Neural progenitor cell (in vitro differentiated cells): ENCODE measurements at places on chromosomes 3 and 15.
A peak's percentile ranks its signal among the peaks of the same experiment; 100 is the strongest.

GRCh38 chr15:85777250-85778106 is 17.2 kb downstream of the KLHL25 start:
- no peak for DNase-seq

DNA sequence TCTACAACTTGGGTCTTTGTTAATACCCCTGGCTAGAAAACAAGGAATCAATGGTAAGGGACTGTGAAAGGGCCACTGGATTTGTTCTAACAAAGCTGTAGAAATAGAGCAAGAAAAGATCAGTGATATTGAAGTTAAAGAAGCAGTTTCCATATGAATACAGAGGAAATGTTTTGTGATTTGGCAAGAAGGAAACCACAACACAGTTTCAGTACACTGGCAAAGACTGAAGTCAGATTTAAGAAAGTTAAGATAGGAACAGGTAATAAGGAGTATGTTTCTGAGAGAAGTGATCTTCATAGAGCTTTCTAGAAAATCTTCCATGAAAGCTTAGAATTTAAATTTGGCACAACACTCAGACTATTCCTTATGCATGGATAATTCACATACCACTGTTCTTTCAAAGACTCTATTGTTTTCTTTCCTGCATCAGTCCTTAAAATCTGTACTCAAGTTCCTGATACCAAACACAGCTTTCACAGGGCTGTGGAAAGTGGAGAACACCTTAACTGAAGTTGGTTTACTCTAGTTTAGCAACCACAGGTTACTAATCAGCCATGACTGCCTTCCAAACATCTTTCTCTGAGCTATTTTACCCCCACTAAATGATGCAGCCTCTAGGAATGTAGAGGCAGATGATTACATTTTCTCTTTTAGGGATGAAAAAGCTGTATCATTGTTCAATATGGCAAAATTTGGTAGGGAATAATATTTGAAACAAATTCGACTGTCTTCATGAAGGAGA is 32.4 kb upstream of the ALCAM start:
- DNase-seq = no peak

- no peak for DNase-seq
These were observed 58.9 kb upstream of the KY start for GRCh38 chr3:134709561-134710312.

DNA sequence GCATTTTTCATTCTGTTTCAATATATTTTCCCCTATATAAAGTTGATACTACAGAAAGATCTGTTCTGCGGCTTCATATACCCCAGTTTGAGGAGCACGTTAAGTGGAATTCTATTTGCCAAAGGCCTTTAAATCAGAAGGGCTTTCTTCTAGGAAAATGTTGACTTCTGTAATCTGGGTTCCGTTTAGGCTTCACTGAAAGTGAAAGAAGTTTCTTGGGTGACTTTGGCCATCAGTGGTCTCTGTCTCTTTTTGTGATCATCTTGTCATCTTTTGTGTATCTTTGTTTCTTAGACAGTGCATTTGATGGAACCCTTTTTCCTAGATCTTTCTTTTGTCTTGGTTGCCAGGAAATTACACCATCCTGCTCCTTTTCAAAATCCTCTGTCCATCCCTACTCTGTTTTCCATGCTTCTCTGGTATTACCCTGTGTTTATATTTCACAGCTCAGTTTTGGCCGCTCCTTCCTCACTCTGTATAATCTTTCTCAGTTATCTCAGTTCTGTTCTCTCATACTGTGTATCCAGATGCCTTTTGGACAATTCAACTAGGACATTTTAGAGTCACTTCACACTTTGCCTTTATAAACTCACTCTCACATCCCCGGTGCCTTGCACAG is 40.7 kb upstream of the MAP3K13 start:
- no peak for DNase-seq

DNA sequence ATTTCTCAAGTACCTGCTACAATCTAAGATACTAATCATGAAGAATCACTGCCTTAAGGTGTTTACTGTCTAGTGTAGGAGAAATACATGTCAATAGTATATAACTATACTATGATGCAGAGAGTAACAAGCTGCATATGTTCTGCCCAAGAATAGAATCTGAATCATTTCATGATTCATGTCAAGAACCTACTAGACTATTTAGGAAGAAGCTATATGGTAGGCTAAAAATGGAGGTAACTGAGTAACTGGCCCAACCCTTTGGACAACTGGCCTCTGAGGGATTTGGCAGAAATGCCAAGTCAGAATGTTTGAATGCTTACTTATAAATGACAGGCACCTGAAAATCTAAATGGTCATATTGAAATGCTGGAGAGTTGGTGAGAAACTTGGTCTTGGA is 59.9 kb upstream of the DGKG start:
- DNase-seq = no peak

DNA sequence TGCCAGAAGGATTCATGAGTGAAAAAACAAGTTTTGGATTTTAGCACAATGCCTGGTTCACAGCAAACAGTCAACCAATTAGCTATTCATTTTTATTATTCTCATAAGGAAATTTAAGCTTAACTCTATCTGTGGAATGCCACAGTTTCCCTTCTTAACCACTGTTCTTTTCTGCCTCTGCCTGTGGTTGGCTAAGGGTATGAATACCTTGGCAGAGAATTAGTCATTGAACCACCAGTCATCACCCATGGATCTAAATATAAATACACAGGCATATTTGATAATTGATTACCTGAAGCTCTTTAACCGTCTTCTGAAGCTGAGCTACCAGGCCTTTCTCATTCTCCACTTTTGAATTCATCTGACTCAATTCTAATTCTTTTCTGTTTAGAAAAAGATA is 79.9 kb downstream of the MYH15 start:
- no peak for DNase-seq

DNA sequence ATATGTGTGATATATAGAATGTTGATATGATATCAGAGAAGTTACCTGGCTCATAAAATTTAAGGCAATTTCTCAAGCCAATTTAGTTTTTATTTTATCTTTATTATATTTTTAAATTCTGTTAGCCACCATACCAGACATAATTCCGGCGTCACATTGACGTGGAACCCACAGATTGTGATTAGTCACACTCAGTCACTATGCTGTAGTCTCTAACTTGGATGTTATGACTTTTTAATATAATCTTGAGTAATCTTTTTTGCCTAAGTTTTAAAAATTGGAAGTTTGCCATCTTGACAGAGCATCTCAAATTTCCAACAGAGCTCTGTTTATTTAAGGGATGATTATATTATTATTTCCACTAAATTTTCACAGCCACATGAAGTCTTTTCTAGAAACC is 9.7 kb upstream of the DCLK3 start:
- no peak for DNase-seq

DNA sequence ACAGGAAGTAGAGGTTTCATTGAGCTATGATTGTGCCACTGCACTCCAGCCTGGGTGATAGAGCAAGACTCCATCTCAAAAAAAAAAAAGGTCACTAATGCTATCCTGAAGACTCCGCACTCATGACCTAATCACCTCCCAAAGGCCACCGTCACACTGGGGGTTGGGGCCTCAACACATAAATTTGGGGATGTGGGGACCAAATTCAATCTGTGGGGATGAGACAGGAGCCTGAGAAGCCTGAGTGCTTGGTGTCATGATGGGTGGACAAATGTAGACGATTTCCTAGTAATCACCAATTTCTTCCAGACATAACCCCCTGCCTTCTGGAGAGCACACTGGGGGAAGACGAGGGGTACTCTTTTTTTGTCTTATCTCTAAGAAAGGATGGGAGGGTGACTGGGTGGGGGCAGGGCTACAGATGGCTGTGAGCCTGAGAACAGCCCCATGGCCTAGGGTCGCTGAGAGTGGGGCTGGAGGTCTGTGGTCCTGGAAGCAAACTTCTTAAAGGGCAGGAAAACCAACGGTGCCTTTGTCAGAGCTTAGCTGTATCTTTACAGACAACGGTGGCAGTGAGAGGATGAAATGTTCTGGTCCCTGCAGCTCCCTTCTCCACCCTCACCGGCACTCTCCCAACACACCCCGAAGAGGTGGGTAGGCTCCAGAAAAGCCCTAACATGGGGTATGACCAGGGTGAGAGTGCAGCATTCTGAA is 16.6 kb upstream of the KLF13 start:
- DNase-seq = no peak

- no peak for DNase-seq
These were observed 342.0 kb downstream of the RORA start for GRCh38 chr15:60887139-60887538.

- DNase-seq = no peak
These were observed 104.8 kb downstream of the PPP2R3A start for GRCh38 chr3:136070334-136070733.

DNA sequence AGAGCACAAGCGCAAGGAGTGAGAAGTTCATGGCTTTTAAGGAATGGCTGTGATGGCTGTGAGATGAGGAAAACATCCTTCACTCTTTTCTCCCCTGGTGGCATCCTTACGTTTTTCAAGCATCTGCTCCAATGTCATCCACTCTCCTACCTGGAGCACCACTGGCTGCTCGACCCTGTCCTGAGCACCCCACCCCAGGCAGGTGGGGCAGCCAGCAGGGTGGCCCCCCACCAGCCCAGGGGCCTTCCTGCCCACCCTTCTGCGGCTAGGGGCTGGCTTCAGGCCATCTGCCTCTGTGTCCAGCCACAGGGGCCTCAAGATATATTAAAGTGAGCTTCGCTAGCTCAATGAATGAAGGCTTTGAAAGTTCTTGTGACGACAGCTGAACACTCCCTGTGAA is 56.1 kb downstream of the ATP10A start:
- DNase-seq = no peak

DNA sequence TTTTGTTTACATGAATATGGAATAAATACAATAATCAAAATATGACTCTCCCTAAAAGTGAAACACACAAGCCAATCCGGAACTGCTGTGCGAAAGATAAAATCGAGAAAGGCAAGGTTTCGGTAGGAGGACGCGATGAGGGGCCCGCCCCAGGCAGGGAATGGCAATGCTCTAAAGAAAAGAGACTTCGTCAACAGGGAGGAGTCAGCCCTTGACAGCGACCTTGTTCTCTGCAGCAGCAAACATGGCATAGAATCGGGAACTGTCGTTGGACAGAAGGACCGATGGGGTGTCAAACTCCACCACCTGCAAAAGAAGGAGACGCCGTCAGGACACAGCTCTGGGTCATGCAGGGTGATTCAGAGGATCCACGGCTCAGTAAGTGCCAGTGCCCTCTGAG is 36.4 kb upstream of the PARL start:
- DNase-seq = no peak

GRCh38 chr3:171358881-171359198 is 101.4 kb downstream of the TNIK start:
- DNase-seq = no peak

GRCh38 chr3:95002438-95003046 is 939.7 kb downstream of the NSUN3 start:
- DNase-seq = no peak

- no peak for DNase-seq
These were observed 11.2 kb downstream of the RTP3 start for GRCh38 chr3:46508850-46509591.

GRCh38 chr15:70354346-70354905 is 256.7 kb upstream of the TLE3 start:
- DNase-seq = no peak

DNA sequence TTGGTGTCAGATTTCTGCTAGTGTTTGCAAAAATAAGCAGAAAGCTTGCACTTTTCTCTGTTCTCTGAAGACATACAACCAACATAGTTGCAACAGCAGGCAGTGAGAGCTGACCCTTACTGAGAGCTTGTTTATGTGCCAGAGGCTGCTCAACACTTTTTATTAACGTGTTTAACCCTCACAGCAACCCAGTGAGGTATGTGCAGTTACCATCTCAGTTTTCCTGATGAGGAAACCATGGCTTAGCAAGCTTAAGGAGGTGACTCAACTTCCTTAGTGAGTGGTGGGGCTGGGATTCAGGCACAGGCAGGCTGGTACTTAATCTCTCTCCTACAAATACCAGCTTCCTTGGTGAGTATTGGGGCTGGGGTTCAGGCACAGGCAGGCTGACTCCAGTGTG is 158.1 kb upstream of the CTDSPL start:
- no peak for DNase-seq

- peak; percentile 12 for DNase-seq
These were observed 68.9 kb downstream of the NPTN start for GRCh38 chr15:73564255-73564654.

DNA sequence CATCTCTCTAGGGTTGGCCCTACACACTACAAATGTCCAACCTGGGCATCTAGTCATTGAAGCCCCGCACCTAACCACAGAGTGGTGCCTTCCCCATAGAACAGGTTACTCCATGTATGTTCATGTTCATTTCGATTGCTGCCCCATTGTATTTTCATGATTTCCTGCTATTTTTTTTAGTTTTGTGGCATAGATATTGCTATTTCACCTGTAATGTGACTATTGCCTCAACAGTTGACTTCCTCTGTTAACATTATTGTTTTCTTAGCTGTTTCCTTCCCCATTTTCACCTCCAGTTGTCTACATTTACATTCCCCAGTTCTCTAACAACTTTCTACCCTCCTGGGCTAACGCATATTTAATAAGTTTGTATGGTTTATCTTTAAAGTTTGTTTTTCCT is 137.7 kb upstream of the RBMS3 start:
- no peak for DNase-seq

GRCh38 chr3:102301155-102301880 is 133.5 kb upstream of the ZPLD1 start:
- DNase-seq = peak; percentile 8

- no peak for DNase-seq
These were observed 11.6 kb upstream of the SEC61A1 start for GRCh38 chr3:128040660-128041059.

GRCh38 chr15:62362608-62363007 is 197.5 kb upstream of the C2CD4B start:
- no peak for DNase-seq

DNA sequence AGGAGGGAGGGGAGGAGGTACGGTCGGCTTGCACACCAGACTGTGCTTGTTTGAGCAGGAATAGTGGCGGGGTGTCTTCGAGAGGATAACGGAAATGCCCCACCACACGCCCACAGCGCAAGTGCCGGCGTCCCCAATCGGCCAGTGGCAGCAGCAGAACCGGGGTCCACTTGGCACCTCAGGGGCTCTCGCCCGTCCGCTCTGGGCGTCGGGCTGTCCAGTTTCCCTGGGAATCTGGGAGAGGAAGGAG is 53.7 kb downstream of the CCDC54 start:
- no peak for DNase-seq

DNA sequence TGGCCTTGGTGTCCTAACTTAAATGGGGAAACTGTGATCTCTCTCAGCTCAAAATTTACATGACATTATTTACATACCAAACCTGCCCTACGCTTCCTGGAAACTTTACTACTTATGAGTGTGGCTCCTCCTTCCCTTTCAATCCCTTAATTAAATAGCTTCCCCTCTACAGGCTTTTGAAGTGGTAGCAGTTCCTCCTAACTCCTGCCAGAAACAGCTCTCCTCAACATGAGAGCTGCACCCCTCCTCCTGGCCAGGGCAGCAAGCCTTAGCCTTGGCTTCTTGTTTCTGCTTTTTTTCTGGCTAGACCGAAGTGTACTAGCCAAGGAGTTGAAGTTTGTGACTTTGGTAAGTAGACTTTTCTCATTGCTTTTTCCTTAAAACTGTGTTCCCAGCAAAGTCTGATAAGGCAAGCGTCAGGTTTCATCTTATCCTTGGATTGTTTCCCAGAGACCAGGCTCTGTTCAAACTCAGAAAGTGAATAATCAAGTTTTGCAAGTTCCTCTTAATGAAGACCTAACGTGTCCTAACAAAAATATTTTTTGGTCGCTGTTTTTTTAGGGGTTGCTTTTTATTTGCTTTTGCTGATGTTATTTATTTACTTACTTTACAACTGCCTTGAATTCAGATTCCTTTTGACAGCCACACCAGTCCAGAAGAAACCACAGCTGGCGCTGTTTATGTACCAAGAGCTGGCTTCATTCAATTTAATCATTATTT is at the start of gene ACP3:
ACP3 (plus strand) TSS at position 179 of the 720 bp plus-strand sequence; CDS start at position 229, 50 bp downstream.
- DNase-seq = peak; percentile 31

GRCh38 chr3:139129892-139130291 is 85.2 kb upstream of the PRR23C start:
- no peak for DNase-seq
